Activated CD4-positive, alpha-beta T cell treated with anti-CD3 and anti-CD28 coated beads, Interleukin-2, amount 10 ng/mL, durations not matched to agents 7 days and 5 days (primary cell): ENCODE measurements at places on chromosomes 4 and X.

GRCh38 chr4:5186271-5187064, 135.2 kb downstream of the STK32B start:
- no peak for DNase-seq

DNA sequence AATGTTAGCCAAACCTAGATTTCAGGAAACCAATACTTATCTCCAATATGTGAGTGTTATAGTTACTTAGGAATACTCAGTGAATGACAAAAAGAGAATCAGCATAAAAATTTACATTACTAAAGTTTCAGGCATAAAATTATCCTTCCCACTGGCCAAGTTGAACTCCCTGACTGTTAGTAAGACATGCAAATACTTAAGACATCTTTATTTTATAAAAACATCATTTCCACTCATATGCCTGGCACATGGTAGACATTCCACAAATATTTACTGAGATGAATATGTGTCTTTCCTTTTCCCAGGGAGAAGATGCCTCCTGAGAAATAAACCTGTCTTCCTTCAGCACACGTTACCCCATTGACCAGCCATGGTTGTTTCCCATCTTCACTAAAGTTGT, 7.3 kb downstream of the VEGFD start:
- no peak for DNase-seq

DNA sequence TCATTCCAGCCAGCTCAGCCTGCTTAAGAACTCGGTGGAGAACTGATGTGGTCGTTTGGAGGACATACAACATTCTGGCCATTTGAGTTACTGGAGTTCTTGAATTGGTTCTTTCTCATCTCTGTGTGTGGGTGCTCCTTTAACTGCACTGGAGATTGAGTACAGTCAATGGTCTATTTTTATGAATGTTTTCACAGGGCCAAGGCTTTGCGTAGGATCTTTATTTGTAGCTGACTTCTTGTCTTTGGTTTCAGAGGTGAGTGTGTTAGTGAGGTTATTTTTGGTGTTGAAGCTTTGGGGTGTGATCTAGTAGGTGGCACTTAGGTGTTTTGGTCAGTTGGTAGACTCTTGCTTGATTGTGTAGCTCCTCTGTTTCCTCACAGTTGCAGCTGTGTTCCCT, 288.4 kb downstream of the LHFPL1 start:
- DNase-seq = no peak

- no peak for DNase-seq
These were observed 73.1 kb downstream of the CPZ start for GRCh38 chr4:8665406-8666360.
